ENCODE measurements at places on chromosomes 2 and 18.

GRCh38 chr2:167187978-167188967 lies 300.0 kb downstream of the XIRP2 start:
- no peak for DNase-seq

GRCh38 chr18:48727681-48728080 lies 188.8 kb downstream of the CTIF start:
- no peak for DNase-seq

DNA sequence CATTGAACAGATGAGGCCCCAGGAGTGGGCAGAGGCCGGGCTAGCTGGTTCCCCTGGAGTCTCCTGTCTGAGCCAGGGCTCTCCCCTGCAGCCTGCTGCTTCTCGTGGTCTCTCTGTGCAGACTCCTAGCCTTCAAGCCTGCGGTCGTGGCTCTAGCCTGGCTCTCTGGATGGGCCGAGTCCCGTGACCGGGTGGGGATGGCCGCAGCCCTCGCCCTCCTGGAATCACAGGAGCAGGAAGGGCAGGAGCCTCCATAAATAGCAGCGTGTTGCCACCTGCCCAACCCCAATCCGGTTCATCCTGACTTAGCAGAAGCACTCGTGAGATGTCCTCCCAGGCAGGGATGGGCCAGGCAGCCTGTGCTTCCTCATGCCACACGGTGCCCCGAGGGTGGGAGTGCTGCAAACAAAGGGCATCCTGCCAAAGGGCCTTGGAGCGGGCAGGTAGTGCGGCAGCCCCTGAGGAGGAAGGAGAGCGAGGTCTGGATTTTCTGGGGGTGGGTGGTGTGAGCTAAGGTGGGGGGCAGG lies 43.9 kb downstream of the FOSL2 start:
- peak; percentile 97 for DNase-seq

DNA sequence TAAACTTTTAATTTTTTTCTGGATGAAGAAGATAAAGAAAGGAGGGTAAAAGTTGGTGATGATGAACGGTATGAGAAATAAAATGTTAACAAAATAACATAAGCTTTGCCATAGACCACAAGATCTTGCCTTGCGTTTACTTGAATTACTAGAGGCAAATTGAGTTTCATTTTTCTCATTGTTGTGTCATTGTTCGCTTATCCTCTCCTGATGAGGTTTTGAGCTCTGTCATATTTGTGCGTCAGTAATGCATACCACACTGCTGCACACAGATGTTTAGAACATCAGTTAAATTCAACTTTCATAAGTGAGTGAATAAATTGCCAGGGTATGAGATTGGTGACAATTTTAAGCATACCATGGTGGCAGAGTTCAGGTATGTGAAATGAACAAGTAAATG lies 843.6 kb downstream of the SUCLG1 start:
- no peak for DNase-seq

- no peak for DNase-seq
Measured at GRCh38 chr2:128782411-128783192, 463.9 kb upstream of the HS6ST1 start.

DNA sequence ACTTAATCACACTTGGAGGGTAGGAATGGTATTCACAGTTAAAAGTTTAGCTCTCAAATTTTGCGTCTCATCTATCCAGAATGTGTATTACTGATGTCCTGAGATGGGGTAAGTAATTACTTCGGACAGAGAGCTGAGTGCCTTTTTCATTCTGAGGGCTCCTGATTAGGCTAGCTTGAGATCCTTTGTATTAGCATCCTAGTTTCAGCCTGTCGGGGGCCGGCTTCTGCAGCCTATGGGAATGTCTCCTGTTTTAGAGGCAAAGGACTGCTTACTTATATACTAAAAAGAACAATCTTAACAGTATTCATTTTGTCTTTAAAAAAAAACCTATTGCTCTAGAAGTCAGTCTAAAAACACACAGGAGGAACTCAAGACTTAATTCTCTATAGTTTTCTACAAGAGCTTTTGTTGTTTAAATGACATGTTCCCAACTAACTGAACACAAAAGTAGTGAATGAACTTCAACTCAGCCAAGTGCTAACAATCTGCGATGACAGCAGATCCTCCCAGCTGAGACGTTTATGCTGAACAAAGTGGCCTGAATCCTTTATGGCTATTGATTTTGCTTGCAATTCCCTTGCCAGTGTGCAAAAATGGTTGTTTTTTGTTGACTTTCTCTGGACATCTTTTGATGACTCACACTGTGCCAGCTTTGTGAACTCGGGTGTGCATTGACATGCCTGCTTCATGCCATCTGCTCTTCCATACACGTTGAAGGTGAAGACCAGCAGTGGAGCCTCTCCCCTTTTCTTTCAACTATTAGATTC lies 118.7 kb downstream of the LYPD6B start:
- DNase-seq, result no peak

DNA sequence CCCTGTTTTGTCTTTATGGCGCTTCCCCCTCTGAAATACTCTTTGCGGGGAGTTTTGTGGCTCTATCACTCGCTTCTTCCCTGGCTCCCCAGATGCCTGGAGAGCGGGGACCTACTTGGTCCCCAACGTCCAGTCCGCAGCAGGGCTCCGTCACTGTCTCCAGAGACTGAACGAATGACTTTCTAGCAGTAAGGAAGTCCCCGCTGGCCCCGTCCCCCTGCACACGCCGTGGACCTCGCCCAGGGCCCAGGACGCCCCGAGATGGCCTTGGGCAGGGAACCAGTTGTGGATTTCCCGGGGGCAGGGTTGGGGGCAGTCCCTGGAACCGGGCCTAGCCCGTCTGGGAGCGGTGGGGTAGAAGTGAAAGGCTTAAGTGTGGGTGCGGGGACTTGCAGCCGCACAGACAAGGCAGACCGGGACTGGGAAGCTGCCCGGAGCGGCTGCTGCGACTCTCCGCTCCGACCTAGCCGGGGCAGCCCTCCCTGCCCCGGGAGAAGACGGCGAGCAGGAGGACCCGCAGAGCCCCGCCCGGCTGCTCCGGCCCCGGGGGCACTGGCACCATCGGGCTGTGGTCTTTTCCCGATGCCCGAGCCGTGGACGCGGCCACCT lies 821 bp upstream of the EPHA4 start:
- DNase-seq, result no peak

DNA sequence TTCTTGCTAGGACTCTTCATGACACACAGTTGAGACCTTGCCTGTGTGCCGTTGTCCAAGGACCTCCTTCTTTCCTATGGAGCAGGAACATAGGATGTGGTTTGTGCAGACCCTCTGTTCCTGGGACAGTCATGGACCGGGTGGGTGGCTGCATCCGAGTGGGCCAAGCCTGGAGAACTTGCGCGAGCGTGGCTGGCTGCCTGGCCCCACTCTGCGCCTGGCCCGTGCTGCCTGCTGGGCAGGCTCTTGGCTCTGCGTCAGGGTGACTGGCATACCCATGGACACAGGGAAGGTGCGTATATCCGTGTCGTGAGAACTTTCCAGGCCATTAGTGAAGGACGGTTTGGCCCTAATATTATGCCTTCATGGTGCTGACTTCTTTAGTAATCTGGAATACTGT lies 68.2 kb downstream of the DCDC2C start:
- DNase-seq, result no peak

DNA sequence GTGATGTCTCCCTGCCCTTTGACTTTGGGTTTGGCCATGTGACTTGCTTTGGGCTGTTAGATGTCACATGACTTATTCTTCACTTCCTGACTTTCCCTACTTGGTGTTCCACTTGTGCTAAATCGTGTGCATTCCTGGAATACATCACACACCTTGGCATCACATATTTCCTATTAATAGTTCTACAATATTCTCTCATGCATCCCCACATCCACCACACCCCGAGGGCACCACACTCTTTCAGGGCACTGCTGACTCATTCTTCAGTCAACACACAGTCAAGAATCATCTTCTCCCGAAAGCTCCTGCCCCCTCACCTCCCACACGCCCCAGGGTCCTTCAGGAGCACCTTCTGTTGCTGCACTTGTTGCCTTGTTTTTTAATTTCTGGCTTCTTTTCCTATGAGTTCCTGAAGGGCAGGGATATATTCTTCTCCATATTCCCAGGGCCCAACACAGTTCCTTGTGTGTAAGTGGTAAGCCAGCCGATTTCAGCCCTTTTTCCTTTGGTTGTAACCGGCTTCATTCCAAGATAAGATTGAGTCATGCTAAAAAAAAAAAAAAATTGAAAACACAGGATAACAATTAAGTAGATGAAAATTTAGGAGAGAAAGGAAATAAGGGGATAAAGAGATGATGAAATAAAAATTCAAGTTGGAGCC lies 341.4 kb downstream of the SLC4A3 start:
- peak; percentile 86 for DNase-seq

GRCh38 chr2:45649858-45650811 lies 1.3 kb upstream of the PRKCE start:
- peak; percentile 65 for DNase-seq

GRCh38 chr18:9925369-9925768 lies 11.6 kb downstream of the VAPA start:
- DNase-seq, result no peak

GRCh38 chr2:176508984-176509740 lies 239.9 kb downstream of the MTX2 start:
- DNase-seq, result no peak

GRCh38 chr18:50559752-50560680 lies at the start of gene MAPK4:
Gene MAPK4, plus strand, starts transcription at chr18:50560087. Its CDS starts 103,872 bp downstream, at chr18:50663959.
- DNase-seq, result no peak

- DNase-seq, result peak; percentile 49
Measured at GRCh38 chr18:41745166-41746049, 209.6 kb upstream of the PIK3C3 start.

- DNase-seq, result no peak
Measured at GRCh38 chr2:110655701-110656100, 22.2 kb downstream of the BUB1 start.

All from PC-9 (cell line).